ENCODE measurements at places on chromosomes 6 and 20.

GRCh38 chr6:11522812-11523605, 14.5 kb upstream of the TMEM170B start:
- DNase-seq: no peak

DNA sequence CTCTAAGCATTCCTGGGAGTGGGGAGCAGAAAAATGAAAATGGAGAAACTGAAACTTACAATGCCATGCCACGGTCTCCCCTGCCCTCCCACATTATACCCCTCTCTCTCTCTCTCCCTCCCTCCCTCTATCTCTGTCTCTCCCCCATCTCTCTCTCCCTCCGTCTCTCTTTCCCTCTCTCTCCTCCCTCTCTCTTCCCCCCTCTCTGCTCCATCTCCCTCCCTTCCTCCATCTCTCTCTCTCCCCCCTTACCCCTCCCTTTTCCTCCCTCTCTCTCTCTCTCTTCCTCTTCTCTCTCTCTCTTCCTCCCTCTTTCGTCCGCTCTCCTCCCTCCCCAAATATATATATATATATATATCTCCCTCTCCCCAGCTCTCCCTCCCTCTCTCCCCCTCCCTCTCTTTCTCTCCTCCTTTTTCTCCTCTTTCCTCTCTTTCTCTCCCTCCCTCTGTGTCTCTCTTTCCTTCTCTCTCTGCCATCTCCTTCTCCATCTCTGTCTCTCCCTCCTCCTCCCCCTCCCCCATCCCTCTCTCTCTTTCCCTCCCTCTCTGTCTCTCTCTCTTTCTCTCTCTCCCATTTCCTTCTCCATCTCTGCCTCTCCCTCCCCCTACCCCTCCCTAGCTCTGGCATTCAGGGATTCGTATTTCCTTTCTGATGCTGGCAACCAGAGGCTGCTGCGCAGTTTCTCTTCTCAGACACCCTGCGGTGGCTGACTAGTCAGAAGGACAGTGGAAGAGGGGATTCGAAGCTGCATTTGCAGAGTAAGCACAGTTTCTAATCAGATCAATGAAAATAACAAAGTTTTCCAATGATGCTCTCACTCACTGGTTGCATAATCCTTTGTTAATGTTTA, 13.9 kb upstream of the VAPB start:
- DNase-seq: no peak

- no peak for DNase-seq
These were observed 23.2 kb downstream of the RBCK1 start for GRCh38 chr20:431012-431904.

DNA sequence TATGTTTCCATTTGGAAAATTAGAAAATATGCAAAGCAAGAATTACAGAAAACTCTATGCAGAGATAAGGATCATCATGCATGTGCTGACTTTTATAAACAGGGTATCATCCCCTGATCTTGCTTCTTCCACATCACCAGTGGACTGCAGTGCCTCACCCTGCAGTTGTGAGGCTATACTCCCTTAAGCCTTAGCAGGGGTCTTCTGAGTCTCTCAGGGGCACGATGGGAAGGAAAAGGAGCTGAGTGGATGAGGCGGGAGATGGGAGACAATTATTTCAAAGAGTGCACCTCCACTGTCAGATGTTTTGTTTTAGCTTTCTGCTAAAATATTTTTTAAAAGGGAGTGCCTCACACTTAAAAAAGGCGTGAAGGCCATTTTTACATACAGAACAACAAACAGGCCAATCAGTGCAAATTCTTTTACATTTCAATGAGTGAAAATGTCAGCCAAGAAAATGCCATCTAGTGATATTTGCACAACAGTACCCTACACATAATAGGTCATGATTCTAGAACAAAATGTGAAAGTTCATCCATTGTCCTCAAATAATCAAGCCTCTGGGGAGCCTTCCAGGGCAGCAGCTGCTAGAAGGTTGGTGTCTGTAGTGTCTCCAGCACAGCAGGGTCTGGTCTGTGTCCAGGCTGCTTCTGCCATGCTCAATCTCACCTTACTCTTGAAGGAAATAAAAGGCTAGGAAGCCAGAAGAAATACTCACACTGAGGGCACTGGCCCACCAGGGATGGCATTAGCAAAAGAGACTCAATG, 13.2 kb upstream of the SERPINB9 start:
- DNase-seq: no peak

DNA sequence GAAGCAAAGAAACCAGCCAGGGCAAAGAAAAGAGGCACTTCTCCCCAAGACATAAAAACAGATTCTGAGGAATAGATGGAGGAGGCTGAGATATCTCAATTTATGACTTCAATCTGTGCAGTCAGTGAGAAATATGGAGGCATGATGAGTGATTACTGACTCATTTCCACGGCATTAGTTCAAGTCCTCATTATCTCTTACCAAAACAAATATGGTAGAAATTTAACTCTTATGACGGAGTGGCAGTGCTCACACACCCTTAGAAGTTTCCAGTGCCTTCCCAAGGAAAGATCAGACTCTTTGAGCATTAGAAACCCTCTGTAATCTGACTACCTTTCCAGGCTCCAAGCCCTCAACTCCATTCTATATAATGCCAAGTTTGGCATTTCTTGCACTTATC, 364.1 kb downstream of the ARHGAP18 start:
- no peak for DNase-seq

DNA sequence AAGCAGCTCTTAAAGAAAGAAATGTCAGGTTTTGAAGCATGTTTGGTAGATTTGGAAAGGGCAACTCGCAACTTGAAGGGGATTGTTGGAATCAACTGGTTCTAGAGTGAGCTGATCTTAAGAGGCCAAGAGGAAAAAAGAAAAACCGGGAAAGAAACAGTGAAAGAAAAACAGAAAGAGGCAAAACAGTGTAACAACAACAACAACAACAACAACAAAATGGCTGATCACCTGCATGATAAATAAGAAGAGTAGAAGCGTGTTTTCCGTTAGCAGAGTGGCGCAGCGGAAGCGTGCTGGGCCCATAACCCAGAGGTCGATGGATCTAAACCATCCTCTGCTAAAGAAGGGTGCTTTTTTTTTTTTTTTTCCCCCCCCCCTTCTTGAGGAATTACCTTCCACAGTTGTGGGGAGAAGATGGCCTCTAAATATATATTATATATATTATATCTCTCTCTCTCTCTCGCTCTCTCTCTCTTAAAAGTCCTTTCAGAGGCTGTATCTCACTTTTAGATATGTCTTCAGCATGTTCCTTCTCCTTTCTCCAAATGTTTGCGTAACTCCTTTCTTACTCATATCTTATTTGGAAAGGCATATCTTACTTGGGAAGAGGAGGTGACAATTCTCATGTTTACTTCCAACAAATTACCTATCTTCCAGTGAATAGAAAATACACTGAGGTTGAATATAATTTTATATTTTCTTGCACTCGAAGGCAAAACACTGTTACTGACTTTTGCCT, 134.4 kb downstream of the OR2B2 start:
- no peak for DNase-seq

DNA sequence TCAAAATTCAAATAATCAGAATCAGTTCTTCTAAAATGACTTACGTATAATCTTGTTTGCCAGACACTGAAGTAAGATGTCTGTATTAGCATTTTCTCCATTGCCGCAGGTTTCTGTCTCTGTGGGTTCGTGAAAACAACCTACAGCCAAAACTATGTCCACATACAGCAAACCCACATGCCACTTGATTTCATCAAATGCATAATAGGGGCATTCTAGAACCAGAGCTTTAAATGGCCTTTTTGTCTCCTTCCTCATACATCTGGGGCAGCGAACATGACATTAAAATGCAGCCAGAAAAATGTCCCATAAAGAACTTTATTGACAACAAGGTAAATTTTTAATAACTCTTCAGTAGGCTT, 90.2 kb upstream of the QKI start:
- DNase-seq: no peak

DNA sequence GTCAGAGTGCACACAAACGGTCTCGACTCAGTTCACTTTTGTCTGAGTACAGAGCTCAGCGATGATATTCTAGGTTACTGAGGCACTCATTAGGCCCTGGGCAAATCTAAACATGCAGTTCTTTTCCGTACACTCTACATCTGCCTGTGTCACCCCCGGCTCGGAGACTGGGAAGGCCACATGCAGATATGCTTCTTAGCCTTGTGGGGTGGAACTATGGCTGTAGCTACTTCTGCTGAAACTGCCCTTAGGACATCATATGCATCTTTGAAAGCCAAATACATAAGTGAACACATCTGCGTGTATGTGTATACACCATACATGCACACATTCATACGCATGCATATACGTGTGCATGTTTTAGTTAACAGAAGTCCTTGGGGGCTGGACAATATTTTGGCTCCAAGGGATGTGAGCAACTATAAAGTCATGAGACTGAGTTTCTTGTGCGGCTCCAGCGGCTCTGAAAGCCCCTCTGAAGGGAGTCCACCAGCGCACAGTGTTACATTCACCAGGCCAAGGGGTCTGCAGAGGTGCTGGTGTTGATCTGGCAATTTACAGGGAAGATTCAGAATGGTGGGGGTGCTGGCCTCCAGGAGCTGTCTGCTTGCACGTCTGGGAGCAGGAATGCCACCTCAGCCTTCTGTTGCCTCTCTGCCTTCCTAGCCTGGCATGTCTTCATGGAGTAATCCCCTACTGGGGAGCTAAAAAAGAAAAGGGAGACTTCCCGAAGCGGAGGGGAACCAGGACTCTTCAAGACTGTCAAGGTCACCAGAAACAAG, 31.6 kb downstream of the PSMG4 start:
- no peak for DNase-seq

DNA sequence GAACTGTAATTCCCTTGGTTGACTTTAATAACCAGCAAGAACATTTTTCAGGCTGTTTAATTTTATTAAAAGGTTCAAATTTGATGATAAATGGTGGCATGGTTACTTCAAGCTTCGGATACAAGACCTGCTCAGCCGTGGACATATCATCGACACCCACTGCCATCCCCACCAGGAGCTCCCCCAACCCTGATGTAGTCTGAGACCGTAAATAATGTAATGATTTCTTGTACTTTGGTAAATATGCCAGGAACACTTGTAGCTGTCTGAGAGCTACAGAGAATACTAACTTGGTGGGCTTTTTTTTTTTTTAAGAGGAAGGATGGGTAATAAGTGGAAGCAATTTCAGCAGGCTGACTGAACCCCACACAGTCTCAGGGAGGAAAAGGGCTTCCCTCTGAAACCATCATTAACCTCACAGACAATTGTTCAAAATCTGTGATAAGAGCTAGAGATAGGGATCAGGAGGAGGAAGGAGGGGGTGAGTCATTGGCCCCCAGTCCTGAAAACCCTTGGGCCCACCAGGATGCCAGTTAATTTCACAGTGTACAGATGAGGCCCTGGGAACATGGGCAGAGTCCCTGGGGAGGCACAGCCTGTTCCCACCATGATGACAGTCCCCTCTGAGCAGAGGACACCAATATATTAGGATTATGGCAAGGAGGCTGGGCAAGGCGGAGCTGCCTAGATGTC, 56.0 kb downstream of the APCDD1L start:
- DNase-seq: no peak

DNA sequence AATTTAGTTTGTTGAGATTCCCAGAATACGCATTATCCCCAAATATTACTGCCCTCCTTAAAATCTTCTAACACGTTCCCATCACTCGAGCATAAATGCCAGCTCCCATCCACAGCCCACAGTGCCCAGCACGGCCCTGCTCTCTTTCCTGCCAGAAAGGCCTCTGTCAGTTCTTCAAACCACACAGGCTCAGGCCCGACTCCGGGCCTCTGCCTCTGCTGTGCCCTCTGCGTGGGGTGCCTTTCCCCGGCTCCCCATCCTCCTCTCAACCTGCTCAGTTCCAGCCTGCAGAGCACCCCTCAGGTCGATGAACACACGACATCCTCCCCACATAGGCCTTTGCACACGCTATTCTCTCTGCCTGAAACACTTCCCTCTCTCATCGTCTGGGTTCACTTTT, 12.8 kb downstream of the ULBP3 start:
- DNase-seq: no peak

GRCh38 chr6:4010689-4011090, 68.2 kb downstream of the FAM217A start:
- DNase-seq: no peak

DNA sequence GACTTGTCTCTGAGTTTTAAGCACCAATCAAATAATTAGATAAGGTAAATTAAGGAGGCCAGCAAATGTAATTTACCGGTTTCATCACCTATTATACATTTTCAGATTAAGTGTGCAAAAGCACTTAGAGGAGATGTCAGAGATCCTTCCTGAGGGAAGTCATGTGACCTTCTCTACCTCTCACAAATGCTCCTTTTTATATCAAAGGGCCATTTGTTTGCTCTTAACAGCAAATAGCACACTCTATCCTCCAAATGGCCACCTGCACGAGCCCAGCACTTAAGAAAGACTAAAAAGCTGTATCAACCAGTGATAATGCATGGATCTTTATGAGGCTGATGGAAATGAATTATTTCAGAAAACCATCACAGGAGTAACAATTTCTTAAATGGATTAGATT, 149.4 kb downstream of the ELOVL4 start:
- DNase-seq: no peak

GRCh38 chr6:140912686-140913085, 1220.0 kb upstream of the GJE1 start:
- no peak for DNase-seq

- DNase-seq: no peak
These were observed 22.3 kb downstream of the COL19A1 start for GRCh38 chr6:69888482-69889233.

DNA sequence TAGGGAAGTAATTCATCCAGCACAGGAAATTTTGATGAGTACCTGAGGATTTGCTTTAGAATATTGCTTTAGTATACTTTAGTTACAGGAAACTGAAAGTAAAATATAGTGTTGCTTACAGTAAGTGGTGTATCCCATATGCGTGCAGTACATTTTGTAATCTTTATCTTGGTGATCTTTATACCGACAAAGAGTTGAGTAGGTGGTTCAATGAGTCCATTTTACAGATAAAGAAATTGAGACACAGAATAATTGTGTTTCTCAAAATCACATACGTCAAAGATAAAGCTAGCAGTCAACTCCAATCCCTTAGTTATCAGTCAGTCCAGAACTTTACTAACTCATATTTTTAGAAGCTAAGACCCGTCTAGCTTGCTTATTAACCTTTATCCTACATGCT, 65.8 kb upstream of the E2F3 start:
- no peak for DNase-seq
